ENCODE measurements at places on chromosomes 5 and 9.

GRCh38 chr9:89434636-89435035 is 63.3 kb downstream of the SEMA4D start:
- DNase-seq: no peak

DNA sequence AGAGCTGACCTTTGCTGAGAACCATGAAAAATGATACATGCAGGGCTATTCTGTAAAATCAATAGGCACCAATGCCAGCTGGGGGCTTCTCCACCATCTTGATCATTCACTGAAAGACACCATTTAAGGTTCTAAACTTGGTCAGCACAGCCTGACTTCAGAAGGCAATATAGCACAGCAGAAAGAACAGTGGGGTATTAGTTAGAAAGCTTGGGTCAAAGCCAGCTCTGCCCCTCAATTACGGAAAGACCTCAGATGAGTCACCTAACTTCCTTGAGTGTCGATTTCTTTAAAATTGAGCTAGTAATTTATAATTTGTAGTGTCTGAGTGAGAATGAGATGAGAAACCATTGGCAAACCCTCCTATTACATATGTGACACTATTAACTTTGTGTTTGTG is 3.4 kb downstream of the TNC start:
- DNase-seq: no peak

- DNase-seq: no peak
Observed at GRCh38 chr5:135491038-135491551, 38.9 kb upstream of the TIFAB start.

DNA sequence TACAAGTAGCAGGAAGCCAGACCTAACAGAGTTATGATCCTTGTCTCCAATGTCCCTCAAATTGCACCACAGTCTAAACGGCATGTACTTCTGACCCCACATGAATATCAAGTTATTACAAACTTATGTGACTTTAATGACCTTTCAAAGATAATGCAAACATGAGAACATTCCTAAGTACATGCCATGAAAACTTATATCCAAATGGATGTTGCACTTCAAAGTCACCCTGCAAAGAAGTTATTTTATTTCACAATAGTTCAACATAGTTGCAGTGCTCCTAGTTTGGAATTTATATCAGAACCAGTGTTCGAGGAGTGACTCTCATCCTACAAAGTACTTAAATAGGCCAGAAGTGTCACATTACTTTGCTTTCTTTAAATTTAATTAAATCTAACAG is 41.2 kb upstream of the ITGA1 start:
- DNase-seq: no peak

- no peak for DNase-seq
Observed at GRCh38 chr5:7876867-7877266, 7.9 kb downstream of the MTRR start.

DNA sequence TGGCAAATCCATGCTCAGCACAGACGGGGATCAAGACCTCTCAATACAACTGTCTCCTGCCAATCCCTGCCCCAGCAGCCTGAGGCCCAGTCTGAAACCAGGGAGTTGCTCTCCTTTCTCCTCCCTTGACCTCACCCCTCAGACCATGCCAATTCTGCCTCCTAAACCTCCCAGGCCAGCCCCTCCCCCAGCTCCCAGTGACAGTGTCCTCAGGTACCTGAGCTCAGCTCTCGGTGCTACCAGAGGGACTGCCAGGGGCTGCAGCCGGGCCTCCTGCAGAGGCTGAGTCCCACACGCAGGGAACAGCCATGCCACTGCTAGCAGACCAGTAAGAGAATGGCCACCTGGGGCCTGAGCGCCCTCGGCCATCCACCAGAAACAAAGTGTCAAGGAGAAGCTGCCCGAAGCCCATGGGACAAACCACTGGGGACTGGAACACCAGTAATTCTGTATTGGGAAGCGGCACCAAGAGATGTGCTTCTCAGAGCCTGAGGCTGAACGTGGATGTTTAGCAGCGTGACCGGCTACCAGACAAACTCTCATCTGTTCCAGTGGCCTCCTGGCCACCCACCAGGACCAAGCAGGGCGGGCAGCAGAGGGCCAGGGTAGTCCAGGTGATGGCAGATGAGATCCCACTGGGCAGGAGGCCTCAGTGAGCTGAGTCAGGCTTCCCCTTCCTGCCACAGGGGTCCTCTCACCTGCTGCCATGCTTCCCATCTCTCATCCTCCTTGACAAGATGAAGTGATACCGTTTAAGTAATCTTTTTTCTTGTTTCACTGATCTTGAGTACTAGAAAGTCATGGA is 557 bp upstream of the IL3 start:
- DNase-seq: no peak

- no peak for DNase-seq
Observed at GRCh38 chr5:6788956-6789649, 75.9 kb downstream of the TENT4A start.

DNA sequence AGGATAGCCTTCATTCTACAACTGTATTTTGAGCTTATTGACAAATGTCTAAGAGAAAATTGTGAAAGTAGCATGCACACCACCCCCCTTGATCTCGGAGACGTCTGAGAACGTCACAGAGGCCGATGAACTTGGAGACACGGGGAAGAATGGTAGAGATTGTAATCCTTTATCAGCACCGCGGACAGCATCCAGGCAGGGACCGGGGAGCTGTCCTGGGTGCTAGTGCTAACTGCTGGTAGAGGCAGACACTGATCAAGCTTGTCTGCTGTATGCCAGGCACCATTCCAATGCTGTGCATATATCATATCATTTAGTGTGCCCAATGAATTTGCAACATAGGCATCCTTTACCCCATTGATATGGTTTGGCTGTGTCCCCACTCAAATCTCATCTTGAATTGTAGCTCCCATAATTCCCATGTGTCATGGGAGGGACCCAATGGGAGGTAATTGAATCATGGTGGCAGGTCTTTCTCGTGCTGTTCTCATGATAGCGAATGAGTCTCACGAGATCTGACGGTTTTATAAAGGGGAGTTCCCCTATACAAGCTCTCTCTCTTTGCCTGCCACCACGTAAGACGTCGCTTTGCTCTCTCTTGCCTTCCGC is 98.8 kb downstream of the LHX2 start:
- DNase-seq: no peak

GRCh38 chr9:123167474-123167873 is 100.9 kb downstream of the STRBP start:
- no peak for DNase-seq

GRCh38 chr9:120289990-120290975 is 289.7 kb downstream of the CDK5RAP2 start:
- DNase-seq: no peak

DNA sequence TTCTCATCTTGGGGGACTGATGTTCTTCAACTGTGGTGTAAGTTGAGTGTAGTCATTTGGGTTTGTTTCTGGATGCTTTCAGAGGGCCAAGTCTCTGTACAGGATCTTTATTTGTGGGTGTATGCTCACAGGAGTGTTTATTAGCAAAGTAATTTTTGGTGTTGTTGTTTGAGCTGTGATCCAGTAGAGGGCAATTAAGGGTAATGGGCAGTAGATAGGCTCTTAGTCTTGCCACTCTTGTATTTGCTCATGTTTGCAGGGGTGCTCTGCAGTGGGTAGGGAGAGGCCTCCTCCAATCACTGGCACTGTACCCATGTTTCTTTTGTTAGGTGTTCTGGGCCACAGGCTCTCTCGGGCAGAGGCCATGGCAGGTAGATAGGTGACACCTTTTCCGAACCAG is 45.9 kb upstream of the ITGA2 start:
- no peak for DNase-seq

DNA sequence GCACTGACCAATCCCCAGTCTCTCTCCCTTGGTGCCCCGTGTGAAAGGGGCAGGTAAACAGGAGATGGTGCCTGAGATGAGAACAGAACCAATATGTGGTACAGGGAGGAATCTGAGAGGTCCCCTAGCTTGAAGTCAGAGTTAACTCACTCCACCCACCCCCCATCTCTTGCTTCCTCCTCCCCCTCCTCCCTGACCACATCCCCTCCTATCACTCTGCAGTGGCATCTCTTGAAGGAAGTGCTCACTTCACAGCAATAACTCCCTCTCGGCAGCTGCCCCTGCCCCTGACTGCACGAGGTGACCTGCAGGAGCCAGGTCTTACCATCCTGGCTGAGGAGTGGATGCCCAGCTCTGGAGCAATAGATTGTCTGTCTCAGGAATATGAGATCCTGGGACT is 224.0 kb downstream of the GAS1 start:
- DNase-seq: no peak

- no peak for DNase-seq
Observed at GRCh38 chr5:137254119-137255090, 244.7 kb downstream of the SPOCK1 start.

- no peak for DNase-seq
Observed at GRCh38 chr5:172188893-172189692, 1.1 kb upstream of the STK10 start.
